Activated CD8-positive, alpha-beta memory T cell treated with anti-CD3 and anti-CD28 coated beads for 4 hours (primary cell): ENCODE measurements at places on chromosomes 11 and 22.

DNA sequence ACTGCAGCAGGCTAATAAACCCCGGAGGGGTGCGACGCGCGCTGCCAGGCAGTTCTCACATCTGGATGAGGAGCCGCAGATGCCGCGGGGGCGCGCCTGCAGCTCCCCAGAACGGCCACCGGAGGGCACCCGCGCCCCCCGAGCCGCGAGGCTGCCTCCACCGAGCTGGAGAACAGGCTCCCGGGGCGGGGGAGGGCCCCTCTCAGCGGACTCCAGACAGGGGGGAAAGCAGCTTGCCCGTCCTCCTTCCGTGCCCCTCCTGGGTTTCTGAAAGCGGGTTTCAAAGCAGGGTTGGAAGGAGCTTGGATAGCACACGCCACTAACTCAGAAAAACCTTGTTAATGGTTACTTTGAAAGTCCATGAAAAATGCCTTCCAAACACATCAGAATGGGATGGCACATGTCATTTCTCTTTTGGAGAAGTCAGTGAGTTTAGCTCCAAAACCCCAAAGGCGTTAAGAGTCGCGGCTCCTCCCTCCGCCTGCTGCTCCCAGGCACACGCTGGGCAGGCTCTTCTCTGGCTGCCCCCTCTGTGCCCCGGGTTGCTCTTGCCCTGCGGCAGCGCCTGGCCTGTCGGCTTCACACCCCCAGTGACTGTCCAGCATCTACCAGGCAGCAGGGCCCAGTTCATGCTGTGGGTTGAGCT lies 317.8 kb downstream of the NTM start:
- DNase-seq, result no peak

- DNase-seq, result peak; percentile 36
Measured at GRCh38 chr11:72781313-72782080, 12.3 kb downstream of the STARD10 start.

- DNase-seq, result no peak
Measured at GRCh38 chr11:104917271-104918112, 19.2 kb upstream of the CASP12 start.

- no peak for DNase-seq
Measured at GRCh38 chr22:24482575-24482974, 12.6 kb upstream of the UPB1 start.

- no peak for DNase-seq
Measured at GRCh38 chr11:46307785-46308341, 30.4 kb downstream of the CREB3L1 start.

DNA sequence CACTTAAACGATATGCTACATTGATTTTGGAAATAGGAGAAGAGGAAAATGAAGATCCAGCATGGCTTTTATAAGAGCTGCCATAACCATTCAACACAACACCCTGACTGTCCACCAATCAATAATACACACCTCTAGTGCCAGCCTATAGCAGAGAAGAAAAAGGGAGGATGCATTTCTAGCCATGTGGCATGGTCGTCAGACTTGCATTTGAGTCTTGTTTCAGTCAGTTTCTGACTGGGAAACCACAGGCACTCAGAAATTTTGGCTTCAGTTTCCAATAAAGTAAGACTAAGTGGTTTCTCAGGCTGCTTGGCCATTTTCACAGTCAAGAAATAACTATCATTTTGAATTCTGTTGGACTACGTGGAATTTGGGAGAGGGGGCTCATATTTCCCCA lies 523.5 kb upstream of the LRRC4C start:
- DNase-seq, result no peak

DNA sequence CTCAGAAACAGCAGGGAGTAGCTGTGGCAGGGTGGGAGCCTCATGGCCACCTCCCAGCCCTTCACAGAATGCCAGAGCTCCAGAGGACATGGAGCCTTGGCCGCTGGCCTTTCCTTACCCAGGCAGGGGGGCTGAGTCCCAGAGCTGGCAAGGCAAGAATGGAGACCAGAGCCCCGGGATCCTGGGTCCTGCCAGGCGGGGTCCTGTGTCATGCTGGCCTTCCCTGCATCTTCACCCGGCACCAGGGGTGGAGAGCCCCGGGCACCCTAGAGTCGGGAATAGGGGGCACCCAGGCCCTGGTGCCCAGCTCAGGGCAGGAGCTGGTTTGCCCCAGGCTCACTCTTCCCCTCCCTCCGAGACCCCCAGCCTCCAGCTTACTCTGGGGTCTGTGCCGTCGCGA lies 519.9 kb downstream of the TBC1D22A start:
- DNase-seq, result no peak

GRCh38 chr22:38124236-38124974 lies 13.9 kb upstream of the BAIAP2L2 start:
- no peak for DNase-seq

- no peak for DNase-seq
Measured at GRCh38 chr22:17305076-17305475, 64.2 kb upstream of the CECR2 start.

GRCh38 chr11:10285148-10285802 lies 8.7 kb downstream of the SBF2 start:
- no peak for DNase-seq

GRCh38 chr22:17862646-17863181 lies 88.4 kb upstream of the BID start:
- no peak for DNase-seq

DNA sequence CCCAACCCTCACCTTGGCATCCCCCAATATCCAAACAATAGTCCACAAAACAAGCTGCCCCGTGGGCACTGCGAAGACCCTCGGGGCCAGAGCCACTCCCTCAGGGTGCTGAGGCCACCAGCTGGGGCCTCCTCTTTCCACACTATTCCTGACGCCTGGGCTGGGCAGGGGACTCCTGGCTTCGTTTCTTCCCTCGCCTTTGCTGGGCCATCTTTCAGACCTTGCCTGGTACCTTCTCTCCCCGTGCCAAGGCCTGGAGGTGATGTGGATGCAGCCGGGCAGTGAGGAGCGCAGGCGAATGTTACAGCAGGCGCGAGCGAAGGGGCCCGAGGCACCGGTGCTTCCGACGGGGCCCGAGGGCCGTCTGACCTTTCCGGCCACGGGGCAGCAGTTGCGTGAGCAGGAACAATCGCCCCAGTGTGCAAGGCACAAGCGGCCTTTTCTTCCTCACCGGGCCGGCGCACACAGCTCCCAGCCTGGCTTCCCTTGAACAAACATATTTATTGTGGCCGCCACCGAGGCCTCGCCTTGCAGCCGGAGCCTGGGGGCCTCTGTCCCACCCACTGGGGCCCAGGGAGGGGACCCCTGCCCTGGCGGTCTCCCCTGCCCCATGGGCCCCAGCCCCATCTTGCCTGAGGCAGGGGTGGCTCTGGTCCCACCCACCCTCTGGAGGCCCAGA lies 32.6 kb upstream of the KCNQ1OT1 start:
- DNase-seq, result no peak

- no peak for DNase-seq
Measured at GRCh38 chr22:31085493-31085824, 4.3 kb downstream of the SMTN start.

DNA sequence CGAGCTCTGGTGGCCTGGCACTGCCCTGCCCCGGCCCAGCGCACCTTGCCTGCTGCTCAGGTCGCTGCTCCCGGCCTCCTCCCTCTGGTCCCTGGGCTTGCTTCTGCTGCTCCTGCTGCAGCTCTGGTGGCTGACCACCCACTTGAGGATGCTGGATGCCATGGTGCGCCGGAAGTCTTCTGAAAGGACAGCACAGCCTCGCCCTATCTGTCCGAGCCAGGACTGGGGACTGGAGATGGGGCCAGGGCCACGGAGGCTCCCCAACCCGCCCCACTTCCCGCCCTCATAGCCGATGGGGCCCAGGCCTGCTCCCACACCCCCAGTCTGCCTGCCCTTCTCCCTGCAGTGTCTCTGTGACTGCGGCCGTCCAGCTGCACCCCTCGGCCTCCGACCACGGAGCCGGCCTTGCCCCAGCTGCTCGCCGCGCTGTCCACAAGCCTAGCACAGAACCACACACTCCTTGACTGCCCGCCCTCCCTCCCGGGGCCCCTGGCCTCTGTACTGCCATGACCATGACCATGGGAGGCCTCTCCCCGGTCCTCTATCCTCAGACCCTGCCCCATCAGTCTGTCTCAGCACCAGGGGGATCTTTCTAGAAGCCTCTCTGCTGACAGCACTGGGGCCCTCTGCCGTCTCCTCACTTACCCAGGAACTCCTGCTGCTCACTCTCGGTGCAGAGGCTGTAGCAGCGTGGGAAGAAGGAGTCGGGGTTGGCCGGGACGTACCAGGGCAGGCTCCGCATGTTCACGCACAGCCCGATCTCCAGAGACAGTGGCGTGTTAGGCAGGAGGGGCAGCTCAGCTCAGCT lies 12.7 kb downstream of the TTLL8 start:
- no peak for DNase-seq

GRCh38 chr22:23829845-23830372 lies 8.9 kb downstream of the DERL3 start:
- no peak for DNase-seq

DNA sequence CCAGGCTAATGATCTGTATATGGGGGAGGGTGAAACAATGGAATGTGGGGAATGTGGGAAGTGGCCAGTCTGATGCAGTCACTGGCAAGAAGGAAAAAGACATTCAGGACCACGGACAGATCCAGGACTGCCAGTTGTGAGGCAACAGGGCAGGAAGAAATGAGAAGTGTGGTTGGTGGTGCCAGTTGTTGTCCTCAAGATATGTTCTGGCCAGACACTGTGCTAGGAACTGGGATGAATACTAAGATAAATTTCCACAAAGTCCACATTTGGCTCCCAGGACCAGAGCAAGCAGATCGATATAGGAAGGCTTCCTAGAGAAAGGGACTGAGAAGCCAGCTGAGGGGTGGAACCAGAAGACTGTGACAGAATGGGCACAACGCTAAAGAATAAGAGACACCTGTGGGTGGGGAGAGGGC lies 6.8 kb upstream of the TPBGL start:
- no peak for DNase-seq

DNA sequence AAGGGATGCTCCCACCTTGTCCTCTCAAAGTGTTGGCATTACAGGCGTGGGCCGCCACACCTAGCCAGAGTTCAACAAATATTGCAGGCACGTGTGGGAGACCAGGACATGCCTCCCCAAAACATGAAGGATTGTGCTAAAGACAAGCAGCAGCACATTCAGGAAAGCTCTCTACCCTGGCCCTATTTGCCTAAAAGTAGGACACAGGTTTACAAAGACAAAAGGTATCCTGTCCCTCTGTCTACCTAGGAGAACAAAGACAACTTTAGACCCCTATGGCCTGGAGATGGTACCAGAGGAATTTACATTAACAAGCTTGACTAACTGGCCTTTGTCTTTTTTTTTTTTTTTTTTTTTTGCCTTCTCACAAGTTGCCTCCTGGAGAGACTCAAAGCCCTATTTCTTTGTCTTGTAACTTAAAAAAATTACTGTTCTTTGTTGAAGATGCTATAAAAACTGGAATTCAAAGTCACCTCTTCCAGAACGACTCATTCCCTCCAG lies 859 bp upstream of the ACCS start:
- no peak for DNase-seq

DNA sequence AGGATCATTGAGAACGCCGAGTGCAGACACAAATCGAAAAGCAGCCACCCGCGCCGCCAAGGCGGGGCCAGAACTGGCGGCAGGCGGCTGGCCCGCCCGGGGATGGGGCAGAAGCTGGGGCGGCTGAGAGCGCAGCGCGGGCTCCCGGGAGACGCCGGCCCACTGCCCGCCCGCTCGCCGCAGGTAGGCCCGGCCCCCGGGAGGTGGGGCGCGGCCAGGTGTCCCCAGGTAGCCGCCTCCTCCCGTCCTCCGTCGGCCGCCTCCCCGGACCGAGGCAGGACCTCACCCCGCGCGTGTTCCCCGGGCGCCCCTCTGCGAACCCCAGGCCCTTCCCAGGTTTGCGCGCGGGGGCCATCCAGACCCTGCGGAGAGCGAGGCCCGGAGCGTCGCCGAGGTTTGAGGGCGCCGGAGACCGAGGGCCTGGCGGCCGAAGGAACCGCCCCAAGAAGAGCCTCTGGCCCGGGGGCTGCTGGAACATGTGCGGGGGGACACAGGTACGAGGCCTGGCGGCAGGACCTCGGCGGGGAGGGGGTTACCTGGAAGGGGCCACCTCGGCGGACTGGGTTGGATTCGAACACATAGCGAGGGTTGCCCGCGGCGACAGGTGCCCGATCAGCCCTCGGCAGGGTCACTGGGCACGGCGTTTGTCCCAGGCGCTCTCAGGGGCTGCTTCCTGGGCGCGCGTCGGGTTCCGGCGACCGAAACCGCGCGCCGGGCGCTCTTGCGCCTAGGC lies at the start of gene PRRG4:
TSS of gene PRRG4 (plus strand) at position 248 of the 733 bp plus-strand sequence. CDS start 603 bp downstream, outside the sequence.
- DNase-seq, result no peak

DNA sequence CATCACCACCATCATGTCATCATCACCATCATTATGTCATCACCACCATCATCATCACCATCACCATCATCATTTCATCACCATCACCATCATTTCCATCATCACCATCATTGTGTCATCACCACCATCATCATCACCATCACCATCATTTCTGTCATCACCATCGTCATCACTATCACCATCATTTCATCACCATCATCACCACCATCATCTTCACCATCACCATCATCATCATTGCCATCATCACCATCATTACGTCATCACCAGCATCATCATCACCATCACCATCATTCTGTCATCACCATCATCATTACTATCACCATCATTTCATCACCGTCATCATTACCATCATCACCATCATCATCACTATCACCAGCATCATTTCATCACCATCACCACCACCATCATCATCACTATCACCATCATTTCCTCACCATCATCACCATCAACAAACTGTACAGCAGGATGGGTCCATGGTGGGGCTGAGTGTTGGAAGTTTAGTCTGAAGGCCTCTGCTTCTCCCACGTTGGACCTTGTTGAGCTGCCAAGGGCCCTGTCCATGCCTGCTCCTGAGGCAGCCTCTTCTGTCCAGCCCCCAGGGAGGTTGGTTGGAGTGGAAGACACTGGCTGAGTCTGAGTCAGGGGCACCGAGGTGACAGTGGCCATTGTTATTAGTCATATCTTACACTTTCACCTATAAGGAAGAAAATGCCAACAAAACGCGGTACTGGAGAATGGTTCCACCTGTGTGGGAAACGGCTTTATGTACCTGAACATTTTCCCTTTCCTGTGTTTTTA lies 247.1 kb downstream of the TBC1D22A start:
- no peak for DNase-seq

DNA sequence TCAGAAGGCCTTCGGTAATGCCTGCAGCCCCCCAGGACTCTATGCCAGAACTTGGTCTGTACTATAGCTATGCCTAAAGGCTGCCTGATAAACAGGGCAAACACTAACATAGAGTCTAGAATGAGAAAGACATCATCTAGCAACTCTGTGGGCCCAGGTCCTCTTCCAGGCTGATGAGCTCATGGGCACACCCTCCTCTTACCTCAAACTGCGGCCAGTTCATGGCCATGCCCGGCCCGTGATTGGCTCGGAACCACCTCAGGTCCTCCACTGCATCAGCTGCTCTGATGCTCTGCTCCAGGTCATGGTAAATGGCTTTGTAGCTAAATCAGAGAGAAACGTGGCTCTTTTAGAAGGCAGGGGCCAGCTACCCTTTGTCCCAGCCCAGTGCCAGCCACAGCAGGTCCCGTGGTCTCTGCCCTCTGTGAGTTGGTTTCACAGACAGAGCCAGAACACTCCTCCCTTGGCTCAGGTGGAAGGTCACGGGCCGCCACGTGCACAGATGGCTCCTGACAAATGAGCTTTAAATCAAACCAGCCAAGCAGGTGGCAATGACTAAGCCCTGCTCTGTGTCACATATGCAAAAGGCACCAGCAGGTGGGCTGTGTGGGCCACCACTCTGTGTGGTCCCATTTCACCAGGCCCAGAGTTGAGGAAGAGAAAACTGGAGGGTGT lies 25.0 kb upstream of the ARFGAP3 start:
- no peak for DNase-seq

- DNase-seq, result no peak
Measured at GRCh38 chr11:66238786-66239413, 29.5 kb upstream of the RAB1B start.

GRCh38 chr11:117917591-117918151 lies 11.5 kb downstream of the TMPRSS13 start:
- no peak for DNase-seq
